Glomerular endothelial cell (primary cell): ENCODE measurements at places on chromosomes 12 and 14. TPM values are rescaled to one million over a fixed set of nuclear protein-coding genes. Genes with fewer than 3 reads are reported as not detected.

GRCh38 chr12:21607701-21608100, 3.1 kb upstream of the GYS2 start:
- no peak for DNase-seq

GLT1D1 gene
- total RNA-seq = not detected in 2 replicates

GRCh38 chr12:6818222-6818621, 3.4 kb upstream of the GPR162 start:
- no peak for DNase-seq

SIX4 gene
- 4.8 and 6.4 TPM in 2 replicates for total RNA-seq

TUBA1B gene
- 1,215 and 1,250 TPM in 2 replicates for total RNA-seq

- no peak for DNase-seq
Observed at GRCh38 chr12:52044292-52044983, 6.8 kb upstream of the NR4A1 start.

MGAT4C gene
- 0.05 and 0.47 TPM in 2 replicates for total RNA-seq

- DNase-seq = no peak
Observed at GRCh38 chr12:32944195-32944594, 47.6 kb upstream of the PKP2 start.

PAN2 gene
- 15.6 and 18.4 TPM in 2 replicates for total RNA-seq

KSR2 gene
- 1.3 and 3.6 TPM in 2 replicates for total RNA-seq

DNA sequence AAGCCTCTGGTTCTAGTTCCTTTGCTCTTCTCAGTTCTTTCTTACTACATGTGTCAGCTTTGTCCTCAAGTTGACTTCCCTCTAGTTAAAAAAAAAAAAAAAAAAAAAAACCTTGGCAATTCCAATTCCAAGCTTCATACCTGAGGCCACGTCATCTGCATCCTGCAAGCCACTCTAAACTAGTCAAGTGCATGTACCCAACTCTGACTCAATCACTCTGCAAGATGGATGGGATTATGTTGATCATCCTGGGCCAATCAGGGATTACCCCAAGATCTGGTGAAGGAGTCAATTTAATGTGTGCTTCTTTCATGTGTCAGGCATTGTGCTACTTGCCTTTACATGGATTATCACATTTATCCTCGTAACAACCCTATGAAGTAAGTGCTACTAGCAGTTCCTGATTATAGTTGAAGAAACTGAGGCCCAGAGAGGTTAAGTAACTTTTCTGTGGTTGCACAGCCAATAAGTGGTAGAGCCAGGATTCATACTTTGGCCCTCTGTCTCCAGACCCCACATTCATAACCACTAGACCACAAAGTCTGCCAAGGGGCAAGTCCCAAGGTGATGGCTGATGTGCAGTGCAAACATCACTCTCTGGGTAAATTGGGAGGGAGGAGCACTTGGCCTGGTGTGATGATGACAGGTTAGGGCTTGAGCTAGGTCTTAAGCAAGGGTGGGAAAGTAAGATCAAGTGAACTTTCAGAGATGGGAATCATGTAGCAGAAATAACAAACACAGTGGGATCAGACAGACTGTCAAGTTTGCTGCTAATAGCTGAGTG, 17.3 kb upstream of the CCND2 start:
- no peak for DNase-seq

DNA sequence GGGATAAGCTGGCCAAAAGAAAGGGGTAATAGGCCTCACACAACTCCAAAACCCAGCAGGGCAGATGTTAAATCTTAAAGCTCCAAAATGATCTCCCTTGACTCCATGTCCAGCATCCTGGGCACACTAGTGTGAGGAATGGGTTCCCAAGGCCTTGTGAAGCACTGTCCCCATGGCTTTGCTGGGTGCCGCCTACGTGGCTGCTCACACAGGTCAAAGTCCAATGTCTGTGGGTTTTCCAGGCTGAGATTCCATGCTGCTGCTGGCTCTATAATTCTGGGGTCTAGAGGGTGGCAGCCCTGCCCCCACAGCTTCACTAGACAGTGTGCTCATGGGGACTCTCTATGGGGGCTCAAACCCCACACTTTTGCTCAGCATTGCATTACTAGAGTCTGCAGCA, 145.3 kb upstream of the GRIN2B start:
- no peak for DNase-seq

- no peak for DNase-seq
Observed at GRCh38 chr12:50720085-50720484, 43.8 kb upstream of the ATF1 start.

CLEC4C gene
- total RNA-seq = not detected in 2 replicates

PIP4K2C gene
- total RNA-seq = 7.3 and 9.9 TPM in 2 replicates

DNA sequence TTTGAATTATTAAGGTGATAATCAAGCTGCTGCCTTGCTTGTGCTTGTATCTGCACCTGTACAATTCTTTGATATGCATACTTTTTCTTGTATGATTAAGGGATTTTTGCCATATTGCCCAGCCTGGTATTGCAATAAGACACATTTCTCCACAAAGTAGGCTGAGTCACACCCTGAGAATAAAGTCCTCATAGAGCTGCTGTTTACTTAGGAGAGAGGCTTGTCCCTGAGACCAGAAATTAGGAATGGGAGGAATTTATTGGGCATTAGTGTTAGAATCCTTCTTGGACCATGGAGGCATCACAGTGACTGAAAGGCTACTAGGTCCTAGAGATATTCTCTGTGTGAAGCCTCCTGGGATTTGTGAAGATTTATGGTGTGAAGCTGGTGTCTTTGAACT, 506.8 kb upstream of the FBXO33 start:
- no peak for DNase-seq

RBP5 gene
- total RNA-seq = 5.5 TPM in 1 of 2 replicates, not detected in the other

L2HGDH gene
- 3.0 and 8.9 TPM in 2 replicates for total RNA-seq

- no peak for DNase-seq
Observed at GRCh38 chr12:122861587-122861970, 26.3 kb downstream of the HIP1R start.

GRCh38 chr14:32813401-32813800, 125.3 kb upstream of the NPAS3 start:
- no peak for DNase-seq

DNA sequence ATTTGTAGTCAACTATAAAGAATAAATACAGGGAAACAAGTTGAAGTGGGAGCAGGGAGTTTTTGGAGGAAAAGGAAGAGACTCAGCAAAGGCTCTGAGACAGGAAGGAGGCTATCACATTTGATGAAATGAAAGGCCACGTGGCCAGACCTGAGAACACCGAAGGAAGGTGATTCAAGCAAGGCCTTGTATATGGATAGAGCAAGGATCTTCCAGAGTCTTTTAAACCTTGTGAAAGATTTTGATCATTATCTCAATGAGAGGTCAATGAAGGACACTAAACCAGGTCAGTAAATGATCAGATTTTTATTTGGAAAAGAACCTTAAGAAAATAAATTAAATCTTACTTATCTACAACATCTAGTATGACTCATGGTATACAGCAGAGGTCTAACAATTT, 523.5 kb downstream of the SLC16A7 start:
- DNase-seq = no peak

TAS2R46 gene
- total RNA-seq = 1.6 TPM in 1 of 2 replicates, not detected in the other

DNA sequence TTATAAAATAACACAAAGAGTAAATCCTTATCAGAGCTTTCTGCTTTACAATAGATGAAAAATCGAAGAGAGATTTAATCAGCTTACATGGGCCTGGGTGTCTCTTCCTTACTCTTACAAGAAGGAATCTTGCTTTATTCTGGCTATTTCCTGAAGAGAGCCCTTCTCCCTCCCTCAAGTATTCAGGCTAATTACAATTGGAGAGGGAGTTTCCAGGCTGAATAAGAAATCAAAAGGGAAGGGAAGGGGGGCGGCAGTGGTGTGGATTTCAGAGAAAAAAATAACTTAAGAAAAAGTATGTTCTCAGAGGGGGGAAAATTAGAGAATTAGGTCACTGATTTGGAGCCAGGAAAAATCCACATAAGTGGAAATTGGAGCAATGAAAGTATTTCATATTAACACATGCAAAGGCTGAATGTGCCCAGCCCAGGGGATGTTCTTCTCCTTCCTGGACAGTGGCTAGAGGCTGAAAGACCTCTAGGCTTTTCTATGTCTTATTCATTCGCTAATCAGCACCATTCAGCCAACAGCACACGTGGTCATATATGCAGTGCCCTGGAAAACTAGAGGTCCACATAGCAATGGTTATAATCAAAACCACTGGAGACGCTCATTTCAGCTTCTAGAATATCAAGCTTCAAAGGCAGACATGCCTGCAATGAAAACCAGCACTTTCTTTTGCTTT, 158.9 kb upstream of the BTG1 start:
- DNase-seq = no peak

GRCh38 chr14:59087240-59087639, 101.2 kb upstream of the DAAM1 start:
- no peak for DNase-seq

KRT5 gene
- total RNA-seq = not detected in 2 replicates

TAS2R30 gene
- total RNA-seq = 0.73 and 3.5 TPM in 2 replicates

PLEKHG7 gene
- not detected in 2 replicates for total RNA-seq

DNA sequence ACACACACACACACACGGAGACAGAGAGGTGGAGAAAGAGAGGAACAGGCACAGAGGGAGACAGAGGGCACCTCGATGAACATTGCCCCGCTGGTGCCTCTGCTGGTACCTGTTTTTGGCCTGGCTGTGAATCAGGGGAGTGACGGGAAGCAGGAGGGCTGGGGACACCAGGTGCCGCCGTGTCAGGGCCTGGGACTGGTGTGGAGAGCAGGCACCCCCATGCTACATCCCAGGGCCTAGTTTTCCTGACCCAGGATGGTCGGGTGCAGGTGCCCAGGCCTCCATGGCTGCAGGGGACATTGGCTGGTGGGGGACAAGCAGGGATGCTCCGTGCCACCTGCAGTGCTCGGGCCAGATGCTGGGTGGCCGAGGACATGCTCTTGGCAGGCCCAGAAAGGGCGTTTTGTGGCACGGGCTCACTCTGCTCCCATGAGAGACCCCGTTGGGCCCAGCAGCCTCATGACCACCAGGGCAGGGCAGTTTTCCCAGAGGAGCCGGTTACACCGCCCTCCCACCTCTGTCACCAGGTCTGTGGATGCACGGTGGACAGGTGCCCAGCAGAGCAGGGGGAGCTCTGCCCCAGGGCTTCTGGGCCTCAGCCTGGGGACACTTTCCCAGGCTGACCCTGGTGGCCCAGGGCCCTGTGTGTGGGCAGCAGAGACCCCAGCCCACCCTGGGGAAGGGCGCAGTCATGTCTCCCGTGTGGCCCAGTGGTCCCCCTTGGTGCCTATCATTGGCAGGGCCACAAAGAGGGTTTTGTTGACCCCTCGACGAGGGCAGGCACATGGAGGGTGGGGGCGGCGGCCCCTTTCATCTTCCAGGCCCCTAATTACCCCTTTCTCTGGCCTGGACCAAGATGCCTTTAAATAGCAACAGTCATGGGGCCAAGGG, 207.5 kb upstream of the RTL1 start:
- no peak for DNase-seq

SLC6A15 gene
- 2.4 and 10.0 TPM in 2 replicates for total RNA-seq

NXPH4 gene
- 0.05 and 2.5 TPM in 2 replicates for total RNA-seq

- DNase-seq = no peak
Observed at GRCh38 chr14:104443391-104444158, 136.0 kb upstream of the C14orf180 start.

APAF1 gene
- total RNA-seq = 23.3 and 27.4 TPM in 2 replicates

GRCh38 chr14:100120522-100121269, 38.7 kb downstream of the DEGS2 start:
- DNase-seq = no peak

DNA sequence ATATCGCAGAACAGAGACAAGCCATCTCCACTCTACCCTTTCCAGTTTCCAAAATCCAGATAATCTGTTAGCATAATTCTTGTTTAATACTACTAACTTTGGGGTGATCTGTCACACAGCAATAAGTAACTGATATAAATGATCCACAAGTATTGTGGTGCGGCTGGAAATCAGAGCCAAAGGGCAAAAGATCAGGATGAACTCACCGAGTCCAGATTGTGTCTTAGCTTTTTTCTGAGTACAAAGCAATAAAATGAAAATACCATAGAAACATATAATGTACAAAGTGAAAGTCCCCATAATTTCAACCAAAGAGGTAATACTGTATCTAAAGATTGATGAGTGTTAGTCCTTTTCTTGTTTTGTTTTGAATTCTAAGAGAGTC, 17.4 kb downstream of the HECTD1 start:
- no peak for DNase-seq

GRCh38 chr14:31994391-31995033, 82.6 kb upstream of the ARHGAP5 start:
- no peak for DNase-seq

HOXC13 gene
- not detected in 2 replicates for total RNA-seq

TAS2R14 gene
- 1.6 and 5.5 TPM in 2 replicates for total RNA-seq

DNA sequence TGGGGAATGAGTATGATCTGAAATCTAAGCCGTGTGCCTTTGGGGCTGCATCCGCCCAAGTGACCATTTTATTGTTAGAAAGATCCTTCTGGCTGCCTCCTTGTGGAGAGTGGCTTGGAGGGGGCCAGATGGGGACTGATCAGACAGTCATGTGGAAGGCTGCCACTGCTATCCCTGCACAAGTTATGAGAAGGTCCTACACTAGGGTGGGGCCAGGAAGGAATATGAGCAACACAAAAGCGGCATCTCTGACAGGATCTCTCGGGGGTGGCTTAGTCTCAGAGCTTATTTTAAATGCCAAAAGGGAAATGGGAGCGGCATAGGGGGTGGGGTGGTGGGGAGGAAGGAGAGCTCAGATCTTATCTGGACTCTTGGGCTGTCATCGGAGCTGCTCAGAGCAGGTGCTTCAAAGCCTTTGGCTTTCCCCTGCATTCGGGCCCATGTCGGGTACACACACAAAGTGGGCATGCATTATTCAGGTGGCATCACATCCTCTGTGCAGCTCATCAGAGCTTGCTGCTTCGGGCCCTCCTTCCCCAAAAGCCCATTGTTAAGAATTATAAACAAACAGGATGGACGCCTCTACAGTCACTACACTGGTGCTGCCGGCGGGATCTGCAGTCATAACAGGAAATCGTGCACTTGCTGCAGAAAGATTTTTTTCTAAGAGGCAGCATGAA, 805.4 kb downstream of the VRK1 start:
- DNase-seq = no peak

ACAD10 gene
- total RNA-seq = 18.5 and 18.9 TPM in 2 replicates

GRCh38 chr14:100844082-100844408, 18.1 kb downstream of the MEG3 start:
- DNase-seq = no peak

DNA sequence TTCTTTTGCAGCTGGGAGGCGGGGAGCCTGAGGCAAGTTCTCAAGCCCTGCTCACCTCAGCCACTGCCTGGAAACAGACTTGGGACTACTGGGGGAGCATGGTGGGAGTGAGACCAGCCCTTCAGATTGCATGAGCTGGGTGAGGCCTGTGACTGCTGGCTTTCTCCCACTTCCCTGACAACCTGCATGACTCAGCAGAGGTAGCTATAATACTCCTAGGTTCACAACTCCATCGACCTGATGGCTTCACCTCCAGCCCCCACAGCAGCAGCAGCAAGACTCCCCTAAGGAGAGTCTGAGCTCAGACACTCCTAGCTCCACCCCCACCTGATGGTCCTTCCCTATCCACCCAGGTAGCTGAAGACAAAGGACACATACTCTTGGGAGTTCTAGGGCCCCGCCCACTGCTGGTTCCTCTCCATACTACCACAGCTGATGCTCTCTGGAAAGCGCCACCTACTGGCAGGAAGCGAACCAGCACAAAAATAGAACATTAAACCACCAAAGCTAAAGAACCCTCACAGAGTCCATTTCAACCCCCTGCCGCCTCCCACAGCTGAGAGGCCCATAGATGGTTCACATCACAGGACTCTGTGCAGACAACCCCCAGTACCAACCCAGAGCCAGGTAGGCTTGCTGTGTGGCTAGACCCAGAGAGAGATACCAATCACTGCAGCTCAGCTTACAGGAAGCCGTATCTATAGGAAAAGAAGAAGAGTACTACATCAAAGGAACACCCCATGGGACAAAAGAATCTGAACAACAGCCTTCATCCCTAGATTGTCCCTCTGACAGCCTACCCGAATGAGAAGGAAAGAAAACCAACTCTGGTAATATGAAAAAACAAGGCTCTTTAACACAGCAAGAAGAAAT, 68.7 kb downstream of the RPAP3 start:
- no peak for DNase-seq
